ENCODE measurements at places on chromosomes 12 and 14.
A peak's percentile ranks its signal among the peaks of the same experiment; 100 is the strongest.

GRCh38 chr14:77320238-77320935 lies at the start of gene POMT2:
Gene POMT2 (minus strand): TSS chr14:77320883. CDS start chr14:77320681, 202 bp downstream.
- DNase-seq, result peak; percentile 98

DNA sequence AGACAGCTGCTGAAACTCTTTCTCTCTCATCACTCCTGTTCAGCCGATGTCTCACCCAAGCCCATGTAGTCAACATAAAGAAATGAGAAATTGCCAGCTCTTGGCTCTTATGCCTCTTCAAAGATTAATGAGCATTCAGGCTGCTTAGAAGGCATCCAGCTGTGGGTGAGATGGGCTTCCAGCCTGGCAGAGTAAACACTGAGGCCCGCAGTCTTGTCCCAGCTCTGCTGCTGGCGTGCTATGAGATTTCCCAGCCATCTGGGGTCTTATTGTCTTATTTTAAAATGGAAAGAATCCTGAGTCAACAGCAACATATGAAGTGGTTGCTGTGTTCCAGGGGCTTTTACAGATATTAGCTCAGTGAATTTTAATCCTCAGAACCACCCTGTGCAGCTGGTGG lies 12.6 kb downstream of the RXYLT1 start:
- no peak for DNase-seq

- DNase-seq, result no peak
Measured at GRCh38 chr14:54844479-54844878, 58.1 kb downstream of the GCH1 start.

- no peak for DNase-seq
Measured at GRCh38 chr12:116210762-116211161, 66.7 kb downstream of the MED13L start.

DNA sequence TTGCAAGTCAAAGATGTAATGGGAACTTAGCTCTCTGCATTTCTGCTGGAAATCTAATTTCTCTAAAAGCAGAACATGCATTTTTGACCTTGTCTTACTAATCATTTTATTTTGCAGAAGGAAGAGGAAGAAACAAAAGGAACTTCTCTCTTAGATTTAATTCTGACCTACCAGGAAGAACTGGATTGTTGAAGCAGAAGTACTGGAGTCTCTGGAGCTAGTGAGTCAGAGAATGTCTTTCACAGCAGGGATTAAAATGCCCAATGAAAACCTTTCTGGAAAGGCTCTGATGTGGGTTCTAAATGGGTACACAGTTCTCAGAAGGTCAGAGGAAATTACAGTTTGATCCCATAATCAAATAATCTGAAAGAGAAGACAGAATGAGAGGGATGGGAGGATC lies 70.8 kb upstream of the GNG2 start:
- no peak for DNase-seq

DNA sequence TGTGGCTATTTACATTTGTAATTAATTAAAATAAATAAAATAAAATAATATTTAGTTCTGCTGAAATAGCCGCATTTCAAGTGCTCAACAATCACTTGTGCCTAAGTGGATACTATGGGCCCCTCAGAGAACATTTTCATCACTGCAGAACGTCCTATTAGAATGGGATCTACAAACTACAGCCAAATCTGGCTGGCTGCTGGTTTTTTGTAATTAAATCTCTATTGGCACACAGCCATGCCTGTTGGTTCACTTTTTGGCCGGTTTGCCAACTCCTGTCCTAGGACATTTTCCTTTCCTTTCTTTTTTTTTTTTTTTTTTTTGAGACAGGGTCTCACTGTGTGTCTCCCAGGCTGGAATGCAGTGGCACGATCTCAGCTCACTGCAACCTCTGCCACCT lies 9.8 kb downstream of the CCDC63 start:
- DNase-seq, result no peak

- no peak for DNase-seq
Measured at GRCh38 chr14:55739967-55740648, 160.1 kb downstream of the KTN1 start.

All from Ammon's horn (tissue), 1 donor.